GM20000 (cell line): ENCODE measurements at places on chromosomes 12 and 14.

DNA sequence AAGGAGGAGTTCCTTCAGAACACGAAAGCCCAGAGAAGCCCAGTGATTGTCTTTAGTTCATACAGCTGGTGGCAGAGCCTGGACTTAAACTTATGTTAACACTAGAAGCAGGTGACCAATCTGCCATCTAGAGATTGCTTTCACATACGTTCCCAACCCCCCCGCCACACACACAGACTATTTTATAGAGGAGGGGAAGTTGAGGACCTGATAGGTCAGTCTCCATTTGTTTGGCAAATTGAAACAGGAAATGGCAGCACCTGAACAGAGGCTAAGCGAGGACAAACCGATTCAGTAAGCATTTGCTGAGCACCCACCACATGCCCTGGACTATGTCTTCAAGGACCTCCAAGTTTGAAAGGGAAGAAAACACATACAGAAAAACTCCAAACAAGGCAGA lies 4.8 kb upstream of the PLEKHD1 start:
- DNase-seq = no peak

GRCh38 chr14:78022059-78022458 lies 148.1 kb upstream of the NRXN3 start:
- peak; percentile 63 for DNase-seq

DNA sequence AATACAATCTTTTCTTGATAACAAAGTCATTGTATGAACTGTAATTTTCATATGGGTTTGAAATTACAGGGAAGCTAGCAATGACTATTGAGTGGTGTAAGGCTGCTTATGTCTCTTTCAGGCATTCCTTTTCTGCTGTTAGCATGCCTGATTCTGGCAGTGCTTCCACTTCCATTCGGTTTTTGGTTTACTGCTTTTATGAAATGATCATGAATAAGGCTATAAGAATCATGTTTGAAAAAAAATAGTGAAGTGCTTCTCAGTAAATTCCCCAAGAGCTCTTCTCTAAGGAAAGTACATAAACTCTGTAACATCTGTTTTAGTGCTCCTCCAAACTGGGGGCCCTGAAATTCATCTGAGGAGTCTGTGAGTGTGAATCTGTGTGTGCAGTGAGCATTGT lies 434.0 kb upstream of the RGS6 start:
- DNase-seq = no peak

DNA sequence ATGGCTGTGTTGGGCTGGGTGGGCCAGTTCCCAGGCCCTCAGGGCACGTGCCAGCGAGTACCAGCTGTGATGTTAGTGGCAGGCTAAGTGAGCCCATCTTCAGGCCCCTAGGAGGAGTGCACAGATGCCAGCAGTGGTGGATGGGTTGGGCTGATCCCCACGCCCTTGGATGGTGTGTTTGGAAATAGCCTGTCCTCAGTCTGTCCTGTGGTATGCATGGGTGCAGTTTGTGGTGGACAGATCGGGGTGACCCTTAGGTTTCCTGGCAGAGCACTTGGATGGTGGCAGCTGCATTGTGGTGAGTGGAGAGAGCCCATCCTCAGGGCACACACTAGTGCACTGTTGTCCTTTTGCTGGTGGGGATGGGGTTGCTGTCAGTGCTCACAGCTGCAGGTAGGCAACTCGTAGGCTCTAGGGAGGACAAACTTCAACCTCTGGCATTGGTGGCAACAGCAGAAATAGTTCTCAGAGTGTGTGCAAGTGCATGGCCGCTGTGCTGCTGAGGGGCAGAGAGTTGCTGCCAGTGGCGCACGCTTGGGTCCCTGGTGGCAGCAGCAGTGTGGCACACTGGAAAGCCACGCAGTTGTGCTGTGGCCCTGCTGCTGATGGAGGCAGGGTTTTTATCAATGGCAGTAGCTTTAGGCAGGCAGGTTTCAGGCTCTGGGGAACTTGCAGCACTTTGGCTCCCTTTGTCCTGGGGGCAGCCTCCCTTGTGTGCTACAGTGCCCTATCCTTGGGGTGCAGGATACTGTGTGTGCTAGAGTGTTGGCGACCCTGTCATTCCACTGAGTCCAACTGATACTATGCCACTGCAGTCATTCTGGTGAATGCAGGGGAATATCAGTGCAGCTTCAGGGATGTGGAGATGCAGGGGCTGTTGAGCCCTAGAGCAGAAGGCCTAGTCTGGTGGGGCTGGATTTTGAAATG lies 65.5 kb downstream of the FBXO33 start:
- DNase-seq = no peak

DNA sequence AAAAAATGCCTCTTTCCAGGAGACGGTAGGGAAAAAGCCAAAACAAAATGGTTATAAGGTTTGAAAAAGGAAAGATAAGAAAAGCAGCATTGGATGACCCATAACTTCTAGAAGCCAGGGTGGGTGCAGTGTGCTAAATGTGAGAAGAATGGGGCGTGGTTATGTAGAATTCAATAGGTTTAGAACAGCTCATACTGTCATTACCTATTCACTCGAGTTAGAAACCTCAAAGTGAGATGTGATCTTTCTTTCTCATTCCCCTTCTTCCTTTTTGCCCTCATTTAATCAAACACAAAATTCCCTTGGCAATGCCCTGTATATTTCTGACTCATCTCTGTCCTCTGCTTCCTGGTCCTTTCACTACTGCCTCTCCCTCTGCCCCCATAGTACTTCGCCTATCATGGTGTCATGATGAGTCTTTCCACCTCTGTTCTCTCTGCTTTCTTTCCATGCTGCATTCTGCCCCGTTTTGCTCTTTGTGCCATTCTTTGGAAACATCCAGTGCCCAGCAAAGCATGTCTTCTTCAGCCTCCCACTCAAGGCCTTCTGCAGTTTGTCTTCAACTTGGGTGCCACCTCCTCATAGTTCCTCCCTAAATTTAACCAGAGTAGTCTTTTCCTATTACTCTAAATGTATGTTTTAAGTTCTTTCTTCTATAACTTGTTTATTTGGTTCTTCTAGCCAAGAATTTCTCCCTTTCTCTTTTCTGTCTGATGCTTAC lies 496.3 kb downstream of the NRXN3 start:
- DNase-seq = no peak

GRCh38 chr12:132259364-132259871 lies 70.0 kb downstream of the GALNT9 start:
- DNase-seq = no peak

GRCh38 chr12:6189028-6189427 lies 11.2 kb upstream of the CD9 start:
- DNase-seq = no peak

DNA sequence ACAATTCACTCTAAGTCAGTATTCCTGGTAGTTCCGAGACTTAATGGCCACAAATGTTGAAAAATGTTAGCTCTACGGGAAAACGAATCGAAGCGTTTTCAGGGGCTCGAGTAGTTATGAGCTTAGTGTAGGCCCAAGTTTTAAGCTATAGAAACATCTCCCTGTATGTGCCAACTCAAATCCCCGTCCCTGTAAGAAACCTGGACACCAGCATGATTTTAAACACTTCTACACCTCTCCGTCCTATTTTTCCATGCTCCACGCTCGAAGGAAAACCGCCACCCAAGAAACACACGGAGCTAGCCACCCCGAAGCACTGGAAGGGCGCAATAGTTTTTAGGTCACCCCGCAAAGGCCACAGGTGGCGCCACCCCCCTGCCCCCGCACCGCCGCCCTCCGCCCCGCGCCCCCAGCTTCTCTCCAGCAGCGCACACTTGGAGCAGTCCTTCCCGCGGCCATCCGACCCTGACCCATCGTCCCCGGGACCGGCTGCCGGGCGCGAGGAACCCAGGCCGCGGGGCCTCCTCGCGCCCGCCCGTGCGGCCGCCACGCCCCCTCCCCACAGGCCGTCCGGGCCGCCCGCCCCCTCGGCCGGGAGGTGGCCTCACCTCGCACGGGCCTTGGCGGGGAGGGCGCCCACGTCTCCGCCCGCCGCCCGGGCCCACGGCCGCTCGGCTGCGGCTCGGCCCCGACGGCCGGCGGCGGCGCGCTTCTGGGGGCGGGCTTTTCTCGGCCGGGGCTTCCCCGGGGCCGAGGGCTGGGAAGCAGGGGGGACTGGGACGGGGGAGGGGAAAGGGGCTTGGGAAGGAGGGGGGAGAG lies 522 bp downstream of the R3HDM2 start:
- peak; percentile 93 for DNase-seq

DNA sequence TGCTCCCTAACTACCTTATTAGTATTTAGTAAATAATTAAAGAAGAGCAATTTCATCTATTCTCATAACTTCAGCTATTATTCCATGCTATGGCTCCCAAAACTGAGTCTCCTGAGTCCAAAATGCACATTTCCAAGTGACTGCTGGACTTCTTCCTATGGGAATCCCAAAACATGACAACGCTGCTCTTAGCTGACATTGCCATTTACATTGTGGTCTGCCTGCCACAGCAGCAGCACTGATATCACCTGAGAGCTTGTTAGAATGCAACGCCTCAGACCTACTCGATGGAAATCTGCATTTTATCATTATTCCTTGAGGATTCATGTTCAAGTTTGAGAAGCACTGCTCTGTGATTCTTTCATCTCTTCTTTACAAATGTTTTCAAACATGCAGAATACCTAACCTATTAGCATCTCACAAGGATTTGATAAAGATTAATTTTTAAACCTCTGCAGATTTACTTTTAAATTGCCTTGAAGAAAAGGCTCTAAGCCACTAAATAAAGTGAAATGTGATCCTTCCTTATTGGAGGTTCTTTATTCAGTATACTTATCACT lies 77.7 kb downstream of the SEC23A start:
- DNase-seq = no peak

GRCh38 chr12:115023279-115024265 lies 339.6 kb upstream of the TBX3 start:
- DNase-seq = no peak

DNA sequence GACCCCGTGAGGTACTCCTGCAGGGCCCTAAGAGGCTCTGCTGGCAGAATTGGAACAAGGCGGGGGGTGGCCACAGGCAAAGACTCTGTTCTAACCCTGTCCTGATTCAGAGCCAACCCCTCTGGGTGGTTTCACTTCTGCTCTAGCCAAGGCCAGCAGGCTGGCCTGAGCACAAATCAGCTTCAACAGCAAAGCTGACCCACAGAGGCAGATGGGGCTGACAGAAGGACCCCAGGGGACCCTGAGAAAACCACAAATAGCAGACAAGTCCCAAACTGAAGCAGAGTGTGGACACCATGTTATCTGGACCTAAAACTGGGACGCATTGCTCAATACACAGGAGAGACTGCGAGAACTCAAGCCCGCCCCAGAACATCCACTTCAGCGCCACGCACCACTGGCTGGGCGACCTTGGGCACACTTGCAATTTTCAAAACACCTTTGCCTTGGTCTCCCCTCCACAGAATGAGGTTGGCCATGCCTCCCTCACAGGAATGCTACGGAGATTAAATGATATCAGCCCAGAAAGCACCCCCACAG lies 76.4 kb upstream of the DICER1 start:
- DNase-seq = peak; percentile 80

DNA sequence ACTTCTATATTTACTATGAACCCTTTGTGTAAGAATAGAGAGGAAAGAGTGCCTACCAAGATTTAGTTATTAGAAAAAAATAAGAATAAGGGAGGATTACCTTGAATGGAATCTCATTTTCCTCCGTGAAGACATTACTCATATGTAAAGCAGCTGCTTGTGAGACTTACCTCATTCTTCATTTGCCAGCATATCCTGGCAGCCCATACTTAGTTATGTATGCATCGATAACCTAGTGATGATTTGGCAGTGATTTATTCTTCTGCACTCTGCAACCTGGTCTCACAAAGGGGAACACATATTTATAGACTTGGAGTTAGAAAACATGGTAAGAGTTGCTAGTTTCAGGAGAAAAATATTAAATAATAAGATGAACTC lies 56.8 kb downstream of the LRFN5 start:
- DNase-seq = no peak

DNA sequence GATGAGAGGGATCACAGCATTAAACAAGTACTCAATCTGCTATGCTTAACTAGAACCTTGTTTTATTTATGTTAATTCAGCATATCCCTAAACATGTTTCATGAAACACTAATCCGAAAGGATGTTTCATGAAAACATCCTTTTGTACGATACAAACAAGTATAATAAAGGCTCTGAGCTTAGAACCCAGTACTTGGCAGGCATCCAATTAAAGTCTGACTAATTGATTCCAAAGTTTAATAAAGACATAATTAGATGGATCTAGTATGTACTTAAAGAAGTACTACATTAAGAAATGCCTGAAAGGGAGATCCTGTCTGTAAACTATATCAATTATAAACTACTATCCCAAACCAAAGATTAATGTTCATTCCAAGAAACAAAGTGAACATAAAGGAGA lies 51.8 kb downstream of the SCAF11 start:
- DNase-seq = no peak

DNA sequence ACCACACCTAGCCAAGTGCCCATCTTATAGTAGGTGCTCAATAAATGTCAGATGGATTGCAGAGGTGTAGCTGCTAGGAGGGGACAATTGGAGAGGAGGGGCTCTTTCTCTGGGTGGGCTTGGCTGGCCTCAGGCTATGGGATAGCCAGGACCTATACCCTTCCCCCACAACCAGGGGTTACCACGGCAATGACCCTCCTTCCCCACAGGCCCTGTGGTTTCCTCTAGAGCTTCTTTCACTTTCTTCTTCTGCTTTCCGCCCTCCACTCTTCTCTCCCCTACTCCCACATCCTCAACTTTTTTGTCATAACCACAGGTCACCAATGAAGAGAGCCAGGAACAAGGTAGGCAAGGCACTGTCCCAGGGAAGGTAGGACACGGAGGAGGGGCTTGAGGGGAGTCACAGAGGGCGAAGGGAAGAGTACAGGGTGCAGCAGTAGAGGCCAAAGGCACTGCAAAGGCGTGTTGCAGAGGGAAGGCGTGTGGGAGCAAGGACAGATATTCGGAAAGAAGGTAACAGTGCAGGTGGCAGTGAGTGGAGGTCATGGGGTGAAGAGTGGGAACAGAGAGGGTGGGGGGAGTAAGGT lies 1.9 kb upstream of the ITGB7 start:
- peak; percentile 74 for DNase-seq

DNA sequence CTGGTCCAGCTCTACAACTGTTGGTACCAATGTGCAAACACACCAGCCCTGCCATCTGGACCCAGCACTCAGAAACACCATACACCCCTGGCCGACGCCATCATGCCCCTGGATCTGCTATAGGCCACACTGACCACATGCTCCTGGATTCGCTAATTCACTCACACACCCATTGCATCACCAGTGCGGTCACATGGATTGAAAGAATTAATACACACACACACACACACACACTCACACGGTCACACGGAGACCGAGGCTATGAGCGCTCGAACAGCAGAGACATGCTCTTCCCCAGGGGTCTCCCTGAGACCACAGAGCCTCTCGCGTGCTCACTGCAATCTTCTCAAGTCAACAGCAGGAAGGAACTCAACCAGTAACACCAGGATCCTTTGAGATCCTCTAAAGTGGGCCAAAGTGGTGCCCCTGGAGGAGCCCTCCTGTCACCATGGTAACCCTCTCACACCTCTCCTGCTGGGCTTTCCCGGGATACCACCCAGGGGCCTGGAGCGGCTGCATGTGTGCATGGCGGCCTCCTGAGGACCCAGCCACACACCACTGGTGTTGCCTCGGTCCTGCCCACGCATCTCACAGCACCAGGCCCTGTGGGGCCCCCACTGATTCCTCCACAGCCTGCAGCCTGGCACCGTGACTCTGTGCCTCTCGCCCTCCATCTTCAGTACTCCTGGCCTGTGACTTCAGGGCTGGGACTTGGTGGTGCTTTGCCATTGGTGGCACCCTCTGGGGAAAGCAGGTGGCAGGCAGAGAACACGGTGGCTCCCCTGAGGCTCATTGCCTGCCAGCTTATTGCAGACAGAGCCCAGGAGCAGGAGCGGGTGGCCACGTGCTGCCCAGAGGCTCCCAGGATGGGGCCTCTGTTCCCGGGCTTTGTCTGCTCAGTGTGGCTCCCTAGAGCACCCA lies 15.1 kb downstream of the LRTM2 start:
- no peak for DNase-seq
